Tibial nerve (tissue), 4 donors: ENCODE measurements at places on chromosomes 3 and 15.

DNA sequence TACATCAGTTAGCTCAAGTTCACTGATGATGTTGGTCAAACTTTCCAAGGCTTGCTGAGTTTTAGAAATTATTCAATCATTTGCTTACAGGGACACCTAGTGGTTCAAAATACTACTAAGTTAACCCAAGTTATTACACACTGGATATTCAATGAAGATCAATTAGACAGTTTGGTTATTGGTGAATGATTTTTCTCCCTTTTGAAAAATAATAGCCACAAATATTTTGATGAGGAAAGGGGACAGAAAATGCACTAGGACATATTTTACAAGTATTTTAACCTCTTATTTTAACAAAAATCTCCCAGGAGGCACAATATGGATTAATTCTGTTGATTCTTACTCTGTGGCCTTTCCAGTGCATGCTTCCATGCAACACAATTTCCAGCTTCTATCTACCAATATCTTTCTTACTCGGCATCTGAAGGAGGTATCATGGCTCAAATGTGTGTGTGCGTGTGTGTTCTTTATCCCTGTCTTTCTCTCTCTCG lies 20.1 kb upstream of the GOLGA6L2 start:
- DNase-seq = no peak

DNA sequence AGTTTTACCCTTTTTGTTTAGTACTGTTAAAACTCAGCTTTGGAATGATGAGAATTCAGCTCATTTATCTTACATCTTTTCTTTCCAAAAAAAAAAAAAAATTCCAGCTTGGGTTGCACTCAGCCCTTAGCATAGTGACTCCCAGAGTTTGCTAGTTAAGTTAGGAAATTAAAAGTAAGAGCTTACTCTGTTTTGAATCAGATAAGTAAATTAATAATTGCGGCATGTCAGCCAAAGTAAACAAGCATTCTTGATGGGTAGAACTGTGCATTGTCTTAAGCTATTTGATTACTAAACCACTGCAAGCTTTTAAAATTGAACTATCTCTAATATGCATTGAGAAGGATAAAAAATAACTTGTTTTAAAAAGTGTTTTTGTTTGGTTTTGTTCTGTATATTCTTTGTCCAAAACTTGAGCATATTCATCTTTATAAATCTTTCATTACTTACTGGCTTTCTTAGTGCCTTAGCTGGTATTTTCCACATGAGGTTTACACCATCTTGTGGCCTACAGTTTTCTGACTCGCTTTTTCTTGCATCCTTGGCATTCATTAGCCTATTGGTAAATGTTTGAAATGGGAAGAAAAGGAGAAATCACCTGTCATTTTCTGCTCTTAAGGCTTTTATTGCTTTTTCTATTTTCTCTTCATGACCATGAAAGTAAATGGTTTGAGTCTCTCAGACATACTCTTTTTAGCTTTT lies 107.6 kb downstream of the FILIP1L start:
- no peak for DNase-seq

DNA sequence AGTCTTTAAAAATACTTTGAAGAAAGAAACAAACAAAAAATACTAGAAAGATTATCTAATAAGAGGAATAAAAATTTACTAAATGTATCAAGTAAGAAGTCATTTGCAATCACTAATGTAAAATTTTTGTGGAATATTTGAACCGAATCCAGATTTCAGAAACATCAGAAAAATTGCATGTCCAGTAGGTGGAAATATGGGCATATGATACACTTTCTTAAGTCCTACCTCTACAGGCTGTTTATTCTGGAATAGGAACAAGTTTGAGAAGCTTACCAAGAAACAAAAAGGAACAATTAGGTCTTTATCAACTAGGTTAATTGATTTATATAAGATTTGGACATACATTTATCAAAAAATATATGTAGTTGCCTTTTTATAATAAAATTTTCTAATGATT lies 292.9 kb upstream of the ROBO1 start:
- DNase-seq = no peak

DNA sequence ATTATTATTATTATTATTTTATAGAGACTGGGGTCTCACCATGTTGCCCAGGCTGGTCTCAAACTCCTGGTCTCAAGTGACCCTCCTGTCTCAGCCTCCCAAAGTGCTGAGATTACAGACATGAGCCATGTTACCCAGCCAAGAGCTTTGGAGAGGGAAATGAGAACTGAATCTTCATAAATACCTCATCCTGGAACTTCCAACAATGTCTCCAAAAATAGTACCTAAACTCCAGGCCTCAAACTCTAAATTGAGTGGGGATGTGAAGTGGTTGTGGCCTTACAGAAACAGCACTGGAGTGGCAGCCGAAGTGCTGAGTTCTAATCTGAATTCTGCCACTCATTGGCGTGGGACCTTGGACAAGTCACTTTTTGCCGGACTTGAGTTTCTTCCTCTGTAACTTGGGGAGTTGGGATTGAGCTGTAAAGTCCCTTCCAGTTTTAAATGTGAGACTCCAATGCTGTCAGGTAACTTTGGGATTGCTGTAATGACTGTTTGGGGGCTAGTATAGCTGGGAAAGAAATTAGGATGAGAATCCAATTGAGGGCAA lies 10.0 kb upstream of the SRP14 start:
- DNase-seq = no peak

- DNase-seq = no peak
Measured at GRCh38 chr3:143239031-143239430, 119.5 kb downstream of the CHST2 start.

DNA sequence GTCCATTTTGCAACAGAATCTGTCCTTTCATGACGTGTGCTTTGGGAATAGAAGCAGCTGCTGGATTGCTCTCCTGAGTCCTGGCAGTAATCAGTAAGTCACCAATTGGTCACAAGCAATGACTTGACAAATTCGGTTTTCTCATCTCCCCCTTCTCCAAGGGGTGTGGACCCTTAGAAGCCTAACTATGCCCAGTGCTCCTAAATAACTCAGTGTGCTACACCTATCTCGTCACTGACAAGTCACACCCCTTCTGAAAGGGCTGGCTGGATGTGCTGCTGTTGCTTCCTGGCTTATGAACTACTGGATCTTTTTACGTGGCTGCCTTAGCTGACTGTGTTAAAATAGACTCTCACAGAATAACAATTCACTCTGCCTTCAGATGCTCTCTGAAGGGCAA lies 1351.5 kb downstream of the ZPLD1 start:
- DNase-seq = no peak

- DNase-seq = no peak
Measured at GRCh38 chr3:185024966-185025365, 127.9 kb downstream of the C3orf70 start.

DNA sequence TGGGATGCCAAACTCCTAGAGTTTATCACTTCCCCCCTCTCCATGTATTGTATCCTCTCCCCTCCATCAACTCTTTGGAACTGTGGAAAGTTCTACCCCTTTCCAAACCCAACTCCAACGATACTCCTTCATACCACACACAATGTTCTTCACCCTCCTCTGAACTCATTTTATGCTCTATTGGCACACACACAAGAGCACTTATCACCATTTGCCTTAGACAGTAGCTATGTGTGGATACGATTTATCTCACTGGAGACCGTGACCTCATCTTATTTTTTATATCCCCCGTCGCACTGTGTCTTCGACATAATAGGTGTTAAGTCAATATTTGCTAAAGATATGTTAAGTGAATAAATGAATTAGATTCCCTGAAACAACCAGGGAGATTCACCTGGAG lies 316.5 kb upstream of the PROK2 start:
- DNase-seq = no peak

GRCh38 chr3:73018298-73018697 lies 21.7 kb downstream of the PPP4R2 start:
- no peak for DNase-seq

DNA sequence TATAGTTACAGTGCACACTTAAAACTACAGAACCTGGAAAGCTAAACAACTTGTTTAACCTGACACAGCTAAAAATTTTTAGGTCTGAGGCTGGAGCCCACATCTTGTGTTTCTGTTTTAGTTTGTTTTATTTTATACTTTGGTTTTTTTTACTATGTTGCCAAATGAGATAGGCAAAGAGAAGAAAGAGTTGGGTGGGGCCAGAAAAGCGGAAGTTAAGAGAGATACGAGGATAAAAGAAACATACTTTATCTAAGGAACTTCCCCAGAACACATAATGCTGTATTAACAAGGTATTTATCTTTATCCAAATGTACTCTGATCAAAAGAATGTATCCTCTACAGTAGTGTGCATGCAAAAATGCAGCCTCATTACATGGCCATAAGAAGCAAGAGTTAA lies 1145.7 kb downstream of the EPHA3 start:
- no peak for DNase-seq

- DNase-seq = no peak
Measured at GRCh38 chr15:85336880-85337279, 43.5 kb upstream of the AKAP13 start.

DNA sequence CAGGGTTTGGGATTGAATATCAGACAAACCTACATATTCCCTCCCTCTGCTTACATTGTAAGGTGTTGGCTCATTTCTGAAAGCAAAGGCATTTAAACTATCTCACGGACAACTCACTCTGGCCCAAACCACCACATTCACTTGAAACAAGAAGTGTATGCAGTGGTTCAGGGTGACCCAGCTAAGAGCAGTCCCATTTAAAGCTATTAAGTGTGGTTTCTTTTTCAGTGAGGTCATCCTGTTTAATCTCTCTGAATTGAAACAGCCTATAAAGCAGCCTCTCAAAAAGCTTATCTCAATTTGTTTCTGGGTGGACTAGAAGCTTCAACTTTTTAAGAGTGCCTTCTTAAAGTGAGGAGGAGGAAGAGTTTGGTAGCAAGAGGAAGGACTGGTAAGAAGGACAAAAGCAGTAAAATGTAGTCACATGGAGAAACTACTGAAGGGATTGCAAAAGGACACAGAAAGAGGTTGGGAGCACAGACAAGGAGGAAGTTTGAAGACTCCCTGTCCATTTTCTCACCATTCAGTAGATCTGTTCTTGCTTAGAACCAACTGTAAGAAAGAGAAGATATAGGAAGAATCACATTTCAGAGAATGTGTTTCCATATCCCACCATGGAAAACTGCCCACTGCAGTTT lies 151.6 kb downstream of the TMCO5A start:
- DNase-seq = no peak

GRCh38 chr3:129867506-129868124 lies 25.9 kb downstream of the TMCC1 start:
- no peak for DNase-seq

DNA sequence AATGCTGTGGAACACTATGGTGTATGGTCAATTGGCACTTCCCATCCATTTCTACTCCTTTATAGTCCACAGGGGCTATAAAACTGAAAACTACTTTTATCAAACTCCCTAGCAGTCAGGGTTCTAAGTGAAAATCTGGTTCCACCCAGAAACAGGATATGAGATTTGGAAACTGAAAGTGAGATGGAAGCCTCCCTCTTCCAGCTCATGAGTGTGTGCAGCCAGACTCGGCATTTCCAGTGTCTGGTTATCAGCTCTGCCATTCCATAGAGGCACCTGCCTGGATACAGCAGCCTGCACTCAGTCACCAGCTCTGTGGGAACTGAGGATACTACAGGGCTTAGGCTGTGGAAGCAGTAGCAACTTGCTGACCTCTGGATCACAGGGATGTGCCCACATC lies 14.7 kb upstream of the PLA2G4F start:
- no peak for DNase-seq

DNA sequence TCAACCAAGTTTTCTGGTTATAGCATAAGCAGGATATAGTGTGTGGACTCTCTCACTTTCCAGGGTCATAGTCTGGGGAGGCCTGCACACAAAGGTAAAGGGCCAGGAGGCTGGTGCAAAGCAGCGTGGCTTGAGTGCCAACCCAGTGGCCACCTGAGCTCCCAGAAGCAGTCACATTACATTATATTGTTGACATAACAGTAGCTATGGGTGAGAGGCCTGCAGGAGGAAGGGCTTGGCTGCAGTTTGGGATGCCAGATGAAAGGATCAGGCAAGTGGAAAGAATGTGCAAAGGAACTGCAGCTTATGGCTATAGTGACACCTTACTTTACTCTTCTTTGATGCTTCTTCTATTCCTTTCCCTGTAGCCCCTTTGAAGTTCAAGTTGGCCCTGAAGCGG lies 96.5 kb downstream of the FLNB start:
- DNase-seq = no peak

- DNase-seq = no peak
Measured at GRCh38 chr3:43996379-43997301, 245.0 kb upstream of the TOPAZ1 start.

DNA sequence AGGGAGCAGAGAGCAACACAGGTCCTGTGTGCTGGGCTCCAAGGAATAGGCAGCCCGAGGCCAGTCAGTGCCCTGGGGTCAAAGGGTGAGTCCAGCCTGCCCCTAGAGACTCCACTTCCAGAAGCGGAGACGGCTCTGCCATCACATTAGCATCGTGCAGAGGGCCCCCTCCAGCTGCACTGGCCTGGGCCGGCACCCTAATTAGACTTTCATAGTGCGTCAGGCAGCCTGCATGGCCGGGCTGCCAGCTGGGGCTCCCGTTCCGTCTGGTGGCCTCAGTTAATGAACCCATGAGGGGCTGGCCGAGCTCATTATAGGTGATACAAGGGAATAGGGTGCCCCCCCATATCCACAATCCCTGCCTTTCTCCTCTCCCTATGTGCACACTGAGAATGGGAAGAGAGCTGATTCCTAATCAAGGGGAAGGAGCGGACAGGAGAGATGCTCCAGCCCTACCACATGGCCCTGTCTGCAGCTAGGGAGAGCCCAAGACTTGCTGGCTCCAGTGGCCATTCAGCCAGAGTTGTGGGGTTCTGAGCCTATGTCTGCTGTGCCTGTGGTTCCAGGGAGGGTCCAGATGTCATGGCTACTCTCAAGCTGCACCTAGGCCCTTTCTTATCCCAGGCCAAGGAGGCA lies 128.0 kb downstream of the SRGAP3 start:
- no peak for DNase-seq

DNA sequence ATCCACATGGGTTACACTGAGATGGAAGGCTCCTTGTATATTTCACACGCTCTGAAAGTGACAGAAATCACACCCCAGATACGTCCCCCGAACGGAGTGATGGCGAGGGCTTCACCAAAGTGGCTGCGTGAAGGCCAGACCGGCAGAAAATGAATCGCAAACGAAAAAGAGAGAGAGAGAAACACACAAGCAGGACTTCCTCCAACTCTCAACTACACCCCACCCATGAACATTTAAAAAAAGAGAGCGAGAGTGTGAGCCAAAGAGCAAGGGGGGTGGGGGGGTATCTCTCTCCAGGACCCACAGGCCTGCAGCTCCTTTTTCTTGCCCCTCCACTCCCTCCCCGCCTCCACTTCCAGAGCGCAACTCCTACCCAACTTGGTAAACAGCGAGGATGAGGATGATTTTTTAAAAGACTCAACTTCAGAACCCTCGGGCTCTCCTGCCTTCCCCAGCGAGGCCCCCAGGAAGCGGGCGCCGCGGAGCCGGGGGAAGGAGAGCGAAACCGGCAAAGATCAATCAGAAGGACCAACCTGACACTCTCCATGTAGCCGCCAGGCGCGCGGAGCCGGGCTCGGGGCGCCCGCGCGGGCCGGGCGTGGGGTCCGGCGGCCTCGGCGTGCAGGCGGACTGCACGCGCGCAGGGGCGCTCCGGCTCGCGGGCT lies 519.1 kb downstream of the FOXP1 start:
- DNase-seq = no peak

DNA sequence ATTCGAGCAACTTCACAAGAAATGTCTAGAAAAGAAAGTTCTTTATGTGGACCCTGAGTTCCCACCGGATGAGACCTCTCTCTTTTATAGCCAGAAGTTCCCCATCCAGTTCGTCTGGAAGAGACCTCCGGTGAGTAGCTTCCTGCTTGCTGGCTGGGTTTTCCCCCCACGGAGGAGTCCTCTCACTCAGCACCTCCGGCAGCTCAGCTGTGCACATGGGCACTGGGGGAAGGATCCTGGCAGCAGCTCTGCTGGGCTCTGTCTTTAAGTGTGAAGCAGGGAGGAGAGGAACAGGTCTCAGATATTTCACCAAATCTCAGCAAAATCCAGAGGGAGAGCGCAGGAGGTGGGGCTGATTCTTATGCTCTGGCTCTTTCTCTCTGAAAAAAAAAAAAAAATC lies 684 bp downstream of the CAPN3 start:
- no peak for DNase-seq
